Activated CD8-positive, alpha-beta T cell treated with anti-CD3 and anti-CD28 coated beads for 36 hours (primary cell): ENCODE measurements at places on chromosomes 2 and 18. TPM values are rescaled to one million over a fixed set of nuclear protein-coding genes. Genes with fewer than 3 reads are reported as not detected.

- no peak for DNase-seq
Observed at GRCh38 chr2:12543076-12543977, 173.4 kb upstream of the TRIB2 start.

- DNase-seq, result no peak
Observed at GRCh38 chr2:165674780-165675179, 119.3 kb downstream of the GALNT3 start.

The CMPK2 gene
- 4.5 TPM for total RNA-seq

The LHCGR gene
- not detected for total RNA-seq

DNA sequence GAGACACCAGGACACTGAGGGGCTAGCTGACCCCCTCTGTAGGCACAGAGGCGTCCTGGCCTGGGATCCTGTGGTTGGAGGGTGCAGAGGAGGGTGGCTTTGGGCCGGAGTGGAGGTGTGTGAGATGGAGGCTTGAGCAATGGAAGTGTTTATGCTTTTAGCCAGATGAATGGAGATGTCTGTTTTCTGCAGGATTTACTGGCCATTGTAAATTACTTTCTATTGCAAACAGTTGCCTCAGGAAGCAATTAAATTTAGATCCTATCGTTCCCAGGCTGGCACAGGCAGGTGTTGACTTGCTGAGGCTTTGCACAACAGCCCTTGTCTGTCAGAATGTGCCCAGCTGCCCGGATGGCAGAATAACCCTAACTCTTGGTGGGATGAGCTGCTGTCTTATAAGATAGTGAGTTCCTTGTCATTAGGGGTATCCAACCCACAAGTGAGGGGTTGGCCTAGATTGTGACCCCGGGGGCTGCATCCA is 1.8 kb upstream of the ARID5A start:
- DNase-seq, result no peak

DNA sequence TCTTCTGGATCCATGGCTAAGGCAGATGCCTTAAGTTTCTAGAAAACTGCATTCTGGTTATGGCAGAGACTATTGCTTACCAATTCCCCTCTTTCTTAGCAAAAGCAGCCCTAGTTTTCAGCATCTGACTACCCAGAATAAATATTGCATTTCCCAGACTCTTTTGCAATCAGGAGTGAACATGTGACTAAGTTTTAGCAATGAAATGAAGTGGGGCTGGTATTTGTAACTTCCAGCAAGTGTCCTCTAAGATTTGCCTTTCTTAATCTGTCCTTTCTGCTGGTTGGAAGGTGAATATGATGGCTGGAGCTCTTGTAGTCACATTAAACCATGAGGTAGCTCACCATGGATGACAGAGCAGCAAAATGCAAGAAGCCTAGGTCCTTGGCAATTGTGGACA is 132.9 kb upstream of the PKDCC start:
- DNase-seq, result no peak

DNA sequence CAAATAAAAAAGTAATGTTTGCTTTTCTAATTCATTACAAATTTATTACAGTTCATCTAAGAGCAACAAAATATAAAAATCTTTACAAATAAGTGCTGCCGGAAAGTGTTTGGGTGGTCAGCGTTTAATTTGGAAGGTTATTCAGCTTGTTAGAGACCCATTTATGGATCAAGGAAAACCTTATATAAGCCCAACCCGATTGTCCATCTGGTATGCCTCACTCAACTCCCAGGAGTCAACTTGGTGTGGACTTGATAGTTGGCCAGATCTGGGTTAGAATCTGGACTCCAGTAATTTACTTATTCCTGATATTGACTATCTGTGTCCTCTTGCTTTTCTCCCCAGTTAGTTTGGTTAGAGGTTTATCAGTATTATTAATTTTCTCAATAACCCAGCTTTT is 106.2 kb downstream of the KCTD1 start:
- DNase-seq, result no peak

DNA sequence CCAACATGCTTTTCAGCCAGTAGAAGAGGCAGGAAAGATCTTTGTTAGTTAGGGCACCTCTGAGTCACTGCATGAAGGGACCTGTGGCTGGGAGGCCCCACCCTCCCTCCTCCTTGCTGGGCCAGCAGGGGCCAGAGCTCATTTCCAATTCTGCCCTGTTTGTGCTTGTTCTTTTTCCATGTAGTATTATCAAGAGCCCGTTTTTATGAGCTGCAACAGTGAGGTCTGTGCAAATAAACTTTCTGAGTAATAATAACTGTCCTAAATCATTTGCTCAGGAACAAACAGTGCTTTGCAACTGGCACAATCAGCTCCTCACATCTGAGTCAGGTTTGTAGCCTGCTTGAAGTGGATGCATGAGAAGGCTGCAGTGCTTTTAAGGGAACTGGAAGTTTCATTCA is 128.0 kb downstream of the ARL4C start:
- peak; percentile 71 for DNase-seq

DNA sequence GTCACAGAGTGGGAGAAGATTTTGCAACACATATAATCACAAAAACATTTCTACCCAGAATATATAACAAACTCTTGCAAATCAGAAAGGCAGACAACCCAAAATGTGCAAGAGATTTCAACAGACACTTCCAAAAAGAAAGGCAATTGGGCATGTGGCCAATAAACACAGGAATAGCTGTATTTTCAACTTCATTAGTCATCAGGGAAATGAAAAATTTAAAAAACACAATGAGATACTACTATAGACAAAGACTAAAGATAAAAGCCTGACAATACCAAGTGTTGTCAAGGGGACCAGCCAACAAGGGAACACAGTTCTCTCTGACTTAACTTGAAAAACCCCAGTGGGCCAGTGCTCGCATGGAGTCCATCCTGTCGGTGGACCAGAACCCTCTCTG is 40.5 kb downstream of the MTHFD2 start:
- DNase-seq, result no peak
